Stimulated activated CD4-positive, alpha-beta T cell treated with anti-CD3 and anti-CD28 coated beads, Interleukin-1b, Interleukin-23, amount 100 ng/mL, for 48 hours (primary cell): ENCODE measurements at places on chromosomes 12 and 14.

DNA sequence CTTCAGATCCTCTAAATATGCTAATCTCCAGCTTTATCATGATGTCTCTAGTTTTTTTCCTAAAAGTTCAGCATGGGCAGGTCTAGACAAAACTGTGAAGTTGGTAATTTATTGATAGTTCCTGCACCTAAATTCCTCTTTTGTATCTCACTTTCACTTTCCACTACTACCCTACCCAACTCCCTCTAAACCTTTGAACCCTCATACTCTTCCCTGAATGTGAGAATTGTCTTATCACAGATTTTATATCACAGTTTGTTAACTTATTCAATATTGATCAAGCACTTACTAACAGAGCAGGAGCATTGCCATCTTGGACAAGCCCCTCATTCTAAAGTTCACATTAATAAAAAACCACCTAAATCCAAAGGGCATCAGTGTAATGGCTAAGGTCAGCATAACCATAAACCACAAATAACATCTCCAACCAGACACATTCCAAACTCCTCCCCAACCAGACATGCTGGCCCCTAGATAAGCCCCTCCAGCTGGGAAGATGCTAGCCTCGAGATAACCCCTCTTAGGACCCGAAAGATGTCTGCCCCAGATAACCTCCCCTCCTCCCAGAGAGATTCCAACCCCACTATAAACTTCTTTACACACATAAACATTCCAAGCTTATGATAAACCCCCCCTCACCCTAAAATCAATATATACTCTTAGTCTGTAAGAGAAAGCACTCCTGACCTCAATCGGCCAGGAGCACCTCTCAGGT is 78.7 kb downstream of the FSCB start:
- DNase-seq = no peak

DNA sequence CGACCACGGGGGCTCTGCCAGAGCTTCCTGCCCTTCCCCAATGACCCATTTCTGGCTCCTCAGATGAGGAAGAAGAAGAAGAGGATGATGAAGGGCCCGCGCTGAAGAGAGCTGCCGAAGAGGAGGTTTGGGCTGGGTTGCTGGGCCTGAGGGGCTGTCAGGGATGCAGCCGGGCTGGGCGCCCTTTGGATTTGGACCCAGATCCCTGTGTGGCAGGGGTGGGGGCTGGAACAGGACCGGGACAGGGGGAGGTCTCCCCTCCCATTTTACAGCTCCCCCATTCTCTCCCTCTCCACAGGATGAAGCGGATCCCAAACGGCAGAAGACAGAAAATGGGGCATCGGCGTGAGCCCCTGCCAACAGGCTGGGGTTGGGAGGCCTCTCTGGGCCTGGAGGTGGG is 2.2 kb upstream of the LAG3 start:
- DNase-seq = no peak

DNA sequence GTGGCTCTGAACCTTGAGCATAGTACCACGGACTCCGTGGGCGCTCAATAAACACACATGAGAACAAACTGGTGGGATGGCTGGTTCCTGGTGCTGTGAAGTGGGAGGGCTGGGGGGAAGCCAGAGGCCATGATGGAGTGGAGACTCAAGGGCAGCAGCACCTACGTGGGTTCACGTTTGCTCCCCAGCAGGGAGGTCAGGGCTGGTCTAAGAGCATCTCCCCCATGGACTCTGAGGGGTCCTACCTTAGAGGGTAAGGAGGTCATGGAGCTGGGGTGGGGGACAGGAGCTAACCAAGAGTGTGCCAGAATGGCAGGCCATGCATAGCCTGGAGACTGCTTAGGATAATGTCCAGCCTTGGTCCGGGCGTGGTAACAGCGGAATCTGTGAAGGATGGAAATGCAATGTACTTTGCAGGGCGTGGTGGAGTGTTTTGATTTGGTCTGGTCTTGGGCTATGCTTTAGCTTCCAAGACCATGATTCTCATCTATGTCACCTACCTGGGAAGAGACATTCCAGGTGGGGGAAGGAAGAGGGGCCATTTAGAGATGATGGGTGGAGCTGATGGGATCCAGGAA is 103.0 kb downstream of the PRMT8 start:
- no peak for DNase-seq

- DNase-seq = no peak
Observed at GRCh38 chr14:93073910-93074769, 41.6 kb downstream of the ITPK1 start.

DNA sequence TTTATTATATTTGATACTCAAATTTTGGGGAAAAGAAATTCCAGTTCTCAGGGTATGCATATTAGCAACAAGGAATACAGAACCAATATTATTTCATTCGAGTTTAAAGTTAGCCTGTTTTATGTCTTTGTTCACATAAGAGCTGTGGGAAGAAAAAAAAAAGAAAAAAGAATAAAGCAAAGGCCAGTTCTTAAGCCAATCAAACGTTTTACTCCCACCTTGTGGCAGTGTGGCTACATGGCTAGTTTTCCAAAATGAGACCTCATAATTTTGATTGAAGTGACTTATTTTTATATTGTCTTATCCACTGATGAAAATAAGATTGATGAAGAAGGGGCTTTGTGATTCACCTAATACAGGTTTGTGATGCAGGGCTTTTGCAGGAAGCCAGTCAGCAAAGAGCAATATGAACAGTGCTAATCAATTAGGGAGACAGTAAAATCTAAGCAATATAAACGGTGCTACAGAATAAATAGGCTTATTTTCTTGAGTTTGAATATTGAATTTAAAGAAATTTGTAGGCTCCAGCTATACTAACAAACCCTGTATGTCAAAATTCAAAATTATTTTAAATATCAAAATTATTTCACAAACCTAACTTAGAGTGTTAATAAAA is 624.1 kb upstream of the FOXG1 start:
- DNase-seq = no peak

- DNase-seq = no peak
Observed at GRCh38 chr12:108235197-108235984, 103.7 kb downstream of the CMKLR1 start.

DNA sequence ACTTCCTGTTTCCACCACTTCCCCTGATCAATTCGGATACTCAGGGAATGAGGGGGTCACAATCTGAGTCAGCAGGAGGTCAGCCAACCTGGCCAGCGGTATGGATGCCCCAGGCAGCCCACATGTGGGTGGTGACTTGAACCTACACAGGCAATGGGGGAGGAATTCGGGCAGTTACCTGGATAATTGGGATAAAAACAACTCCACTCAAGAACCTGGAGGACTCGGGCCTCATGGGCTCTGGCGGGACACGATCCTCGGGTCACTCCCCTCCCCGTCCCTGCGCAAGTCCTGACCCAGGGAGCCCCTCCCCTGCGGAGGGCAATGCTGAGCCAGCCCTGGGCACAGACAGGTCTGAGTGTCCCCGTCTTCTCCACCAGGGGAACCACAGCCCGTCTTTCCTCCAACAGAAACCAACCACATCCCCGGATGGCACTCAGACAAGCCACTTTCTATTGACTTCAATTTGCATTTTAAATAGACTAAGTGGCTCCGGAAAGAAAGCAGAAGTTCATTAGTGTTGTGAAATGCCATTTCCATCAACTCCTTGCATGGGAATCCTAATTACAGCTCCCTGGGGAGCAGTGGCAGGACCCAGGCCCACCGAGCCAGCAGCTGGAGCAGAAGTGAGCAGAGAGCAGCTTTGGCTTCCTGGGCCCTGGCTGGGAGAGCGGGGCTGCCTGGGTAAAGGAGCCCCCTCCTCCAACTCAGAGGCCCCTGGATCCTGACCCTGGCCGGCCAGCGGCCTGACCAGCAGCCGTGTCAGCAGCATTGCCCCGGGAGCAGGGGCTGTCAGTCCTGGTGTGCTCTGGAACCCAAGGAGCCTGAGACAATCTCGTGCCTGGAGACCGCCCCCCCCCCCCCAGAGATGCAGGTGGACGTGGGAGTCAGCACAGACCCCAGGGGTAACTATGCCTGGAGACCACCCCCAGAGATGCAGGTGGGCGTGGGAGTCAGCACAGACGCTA is 374.1 kb downstream of the ADGRD1 start:
- DNase-seq = no peak

DNA sequence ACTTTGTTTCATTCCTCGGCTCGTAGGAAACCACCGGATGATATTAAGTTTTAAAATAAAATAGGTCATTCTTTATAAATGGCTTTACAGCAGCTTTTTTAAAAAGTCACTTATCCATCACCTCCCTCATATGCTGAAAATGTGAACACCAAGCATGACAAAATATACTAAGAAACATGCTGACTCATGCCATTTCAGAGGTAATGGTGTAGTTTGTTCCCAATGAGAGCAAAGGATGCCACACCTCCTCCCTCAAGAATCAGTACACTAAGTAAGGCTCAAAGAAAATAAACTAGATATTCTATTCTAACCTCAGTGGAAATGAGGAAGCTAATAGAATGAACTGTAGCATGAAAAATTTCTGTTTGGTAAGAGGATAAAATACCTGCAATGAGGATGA is 5.5 kb upstream of the DIO2 start:
- no peak for DNase-seq

- no peak for DNase-seq
Observed at GRCh38 chr14:33120966-33121365, 182.3 kb downstream of the NPAS3 start.

DNA sequence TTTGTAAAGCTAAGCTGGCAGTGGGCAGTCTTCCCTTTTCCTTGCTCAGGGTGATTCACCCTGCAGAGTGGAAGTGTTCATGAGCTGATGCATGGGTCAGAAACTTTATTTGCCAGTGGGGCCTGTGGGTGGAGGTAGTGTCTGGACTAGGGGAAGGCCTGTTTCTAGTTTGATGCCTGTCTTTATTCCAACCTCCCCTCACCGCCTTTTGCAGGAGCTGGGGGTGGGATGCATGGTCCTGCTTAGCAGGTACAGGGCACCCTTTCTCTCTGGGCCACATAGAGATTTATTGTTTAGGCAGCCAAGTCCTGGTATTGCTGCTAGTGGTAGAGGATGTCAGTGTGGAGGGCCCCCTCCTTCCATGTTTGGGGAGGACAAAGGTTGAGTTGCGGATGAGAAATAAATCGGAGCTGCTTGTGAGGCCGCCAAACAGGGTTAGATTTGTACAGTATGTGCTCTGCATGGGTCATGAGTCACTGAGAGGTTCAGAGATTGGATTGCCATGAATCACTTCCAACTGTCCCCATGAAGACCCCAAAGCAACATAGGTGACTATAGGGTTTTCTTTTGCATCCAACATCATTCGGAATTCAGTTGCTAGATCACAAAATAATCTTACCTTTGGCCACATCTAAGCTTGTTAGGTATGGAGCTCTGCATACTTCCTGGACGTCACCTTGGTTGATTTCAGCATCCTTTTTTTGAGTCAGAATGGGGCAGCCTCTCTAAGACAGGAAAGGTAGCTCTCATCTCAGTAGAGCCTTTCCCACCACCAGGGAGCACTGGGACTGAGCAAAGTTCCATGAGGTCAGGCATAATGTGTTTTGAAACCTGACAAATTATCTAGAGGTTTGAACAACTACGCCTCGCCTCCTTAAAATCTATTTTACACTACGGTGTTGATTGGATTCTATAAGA is 8.8 kb downstream of the SMOC1 start:
- DNase-seq = no peak

DNA sequence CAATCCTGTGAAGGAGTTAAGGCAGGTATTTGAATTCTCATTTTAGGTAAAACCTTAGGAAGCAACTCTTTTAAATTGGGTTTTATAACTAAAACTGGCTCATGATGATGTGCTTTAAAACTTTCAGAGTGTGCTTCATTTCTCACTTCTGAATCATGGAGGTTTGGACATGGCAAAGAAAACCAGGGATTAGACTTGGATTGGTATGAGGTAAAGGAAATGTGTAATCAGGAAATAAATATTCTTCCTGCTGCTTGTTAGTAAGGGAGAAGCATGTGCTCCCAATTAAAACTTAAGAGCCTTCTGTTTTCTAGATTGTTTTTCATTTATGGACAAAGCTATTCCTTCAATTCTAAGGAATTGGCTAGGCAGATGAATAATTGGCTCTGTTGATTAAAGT is 57.4 kb downstream of the FBXO33 start:
- DNase-seq = no peak

GRCh38 chr12:53265783-53266182 is 2.3 kb upstream of the ESPL1 start:
- no peak for DNase-seq

DNA sequence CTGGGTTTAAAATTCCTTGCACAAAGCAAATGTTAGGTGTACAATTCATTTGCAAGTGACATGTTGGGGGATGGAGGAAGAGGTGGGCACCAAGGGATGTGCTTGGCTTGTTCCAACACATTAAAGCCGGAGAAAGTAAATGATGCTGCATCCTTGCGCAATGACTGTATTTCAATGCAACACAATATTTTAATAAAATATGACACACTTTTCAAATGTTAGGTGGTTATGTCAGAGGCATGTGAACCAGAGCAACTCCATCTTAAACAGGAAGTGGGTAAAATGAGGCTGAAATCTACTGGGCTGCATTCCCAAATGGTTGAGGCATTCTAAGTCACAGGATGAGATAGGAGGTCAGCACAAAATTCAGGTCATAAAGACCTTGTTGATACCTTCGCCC is 53.6 kb upstream of the ARHGAP5 start:
- DNase-seq = no peak

DNA sequence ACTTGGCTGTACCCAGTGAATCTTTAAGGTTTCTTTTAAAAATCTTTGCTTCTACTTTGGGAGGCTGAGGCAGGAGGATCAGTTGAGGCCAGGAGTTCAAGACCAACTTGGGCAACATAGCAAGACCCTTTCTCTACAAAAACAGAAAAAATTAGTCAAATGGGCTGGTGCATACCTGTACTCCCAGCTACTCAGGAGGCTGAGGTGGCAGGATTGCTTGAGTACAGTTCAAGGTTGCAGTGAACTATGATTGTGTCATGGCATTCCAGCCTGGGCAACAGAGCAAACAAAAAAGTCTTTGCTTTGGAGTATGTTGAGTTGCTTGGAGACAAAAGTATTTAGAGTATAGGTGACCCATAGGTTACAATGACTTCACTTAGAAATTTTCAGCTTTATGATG is 6.2 kb upstream of the DDX55 start:
- no peak for DNase-seq

DNA sequence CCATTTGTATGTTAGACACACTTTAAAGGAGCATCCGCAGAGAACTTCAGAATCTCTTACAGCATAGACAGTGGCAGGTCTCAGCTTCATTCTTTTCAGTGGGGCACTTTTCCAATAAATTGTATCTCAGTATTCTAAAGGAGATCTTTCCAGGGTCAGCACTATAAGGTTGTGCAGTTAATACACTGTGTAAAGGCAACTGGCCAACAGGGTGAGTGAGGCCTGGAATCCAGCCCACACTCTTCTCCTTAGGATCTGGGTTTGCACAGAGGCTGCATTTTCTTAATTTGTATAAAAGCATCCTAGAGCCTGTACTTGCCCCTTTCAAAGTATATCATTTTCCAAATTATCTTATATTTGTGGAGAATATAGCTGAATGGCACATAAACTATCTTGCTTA is 94.2 kb downstream of the MYF5 start:
- no peak for DNase-seq
